ENCODE measurements at places on chromosomes 2 and 18.

DNA sequence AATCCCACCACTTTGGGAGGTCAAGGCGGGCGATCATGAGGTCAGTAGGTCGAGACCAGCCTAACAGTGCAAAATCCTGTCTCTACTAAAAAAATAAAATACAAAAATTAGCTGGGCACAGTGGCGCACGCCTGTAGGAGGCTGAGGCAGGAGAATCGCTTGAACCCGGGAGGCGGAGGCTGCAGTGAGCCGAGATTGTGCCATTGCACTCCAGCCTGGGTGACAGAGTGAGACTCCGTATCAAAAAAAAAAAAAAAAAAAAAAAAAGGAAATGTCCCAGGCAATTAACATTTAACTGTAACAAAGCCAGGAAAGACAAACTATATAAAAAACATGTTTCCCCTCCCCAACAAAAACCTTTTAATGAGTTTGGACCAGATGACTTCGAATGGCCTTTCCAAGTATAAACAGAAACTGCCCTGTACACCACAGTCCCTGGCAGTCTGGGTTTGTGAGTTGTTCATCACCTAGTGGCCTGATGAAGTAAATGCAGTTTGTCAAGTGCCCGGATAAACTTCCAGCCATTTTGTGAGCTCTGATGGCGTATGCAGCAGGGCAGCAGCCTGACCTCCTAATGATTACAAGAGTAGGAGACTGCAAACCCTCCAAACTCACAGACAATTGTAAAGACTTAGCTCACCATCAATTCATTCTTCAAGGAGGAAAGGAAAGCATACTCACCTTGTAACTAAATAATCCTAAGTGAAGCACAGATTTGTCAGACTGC lies 16.6 kb upstream of the PCBP1 start:
- DNase-seq: peak; percentile 87

- DNase-seq: no peak
These were observed 238.5 kb upstream of the FANCL start for GRCh38 chr2:58479535-58480140.

GRCh38 chr2:216636551-216637450 lies 3.6 kb downstream of the IGFBP2 start:
- peak; percentile 37 for DNase-seq

- no peak for DNase-seq
These were observed 37.9 kb upstream of the GPC1 start for GRCh38 chr2:240397542-240397916.

GRCh38 chr2:178498137-178498536 lies 17.9 kb downstream of the PLEKHA3 start:
- DNase-seq: no peak

DNA sequence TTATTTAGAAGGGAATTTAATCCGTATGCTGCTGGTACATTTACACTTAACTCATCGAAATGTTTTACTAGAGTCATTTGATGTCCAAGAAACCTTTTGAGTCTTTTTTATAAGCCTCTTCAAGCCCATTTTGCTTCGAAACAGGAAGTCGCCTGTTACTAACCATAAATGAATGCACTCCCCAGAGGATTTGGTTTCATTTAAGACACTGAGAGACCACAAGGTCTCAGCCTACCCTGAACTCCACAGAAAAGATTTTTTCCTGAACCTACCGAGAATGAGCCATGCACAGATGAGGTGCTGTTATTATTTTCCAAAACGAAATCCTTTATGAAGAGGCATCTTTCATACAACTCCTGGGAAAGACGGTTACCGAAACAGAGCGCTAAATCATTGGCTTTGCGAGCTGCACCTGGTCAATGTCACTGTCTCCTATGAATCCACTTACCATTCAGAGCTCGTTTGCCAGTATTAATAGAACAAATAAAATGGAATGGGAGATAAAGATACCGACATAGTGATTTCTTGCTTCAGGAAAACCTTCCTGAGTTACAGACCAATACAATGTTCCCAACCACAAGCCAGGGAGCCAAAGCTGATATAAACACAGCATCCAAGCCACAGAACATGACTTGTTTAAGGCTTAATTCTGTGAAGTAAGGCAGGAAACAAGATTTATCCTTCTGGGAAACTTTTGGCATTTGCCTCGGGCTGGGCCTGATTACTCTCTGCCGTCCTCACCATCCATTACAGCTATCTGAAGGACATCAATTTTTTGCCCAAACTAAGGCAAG lies 382.1 kb downstream of the OSR1 start:
- peak; percentile 95 for DNase-seq

- DNase-seq: no peak
These were observed 111.7 kb upstream of the KLHL14 start for GRCh38 chr18:32884543-32884942.

DNA sequence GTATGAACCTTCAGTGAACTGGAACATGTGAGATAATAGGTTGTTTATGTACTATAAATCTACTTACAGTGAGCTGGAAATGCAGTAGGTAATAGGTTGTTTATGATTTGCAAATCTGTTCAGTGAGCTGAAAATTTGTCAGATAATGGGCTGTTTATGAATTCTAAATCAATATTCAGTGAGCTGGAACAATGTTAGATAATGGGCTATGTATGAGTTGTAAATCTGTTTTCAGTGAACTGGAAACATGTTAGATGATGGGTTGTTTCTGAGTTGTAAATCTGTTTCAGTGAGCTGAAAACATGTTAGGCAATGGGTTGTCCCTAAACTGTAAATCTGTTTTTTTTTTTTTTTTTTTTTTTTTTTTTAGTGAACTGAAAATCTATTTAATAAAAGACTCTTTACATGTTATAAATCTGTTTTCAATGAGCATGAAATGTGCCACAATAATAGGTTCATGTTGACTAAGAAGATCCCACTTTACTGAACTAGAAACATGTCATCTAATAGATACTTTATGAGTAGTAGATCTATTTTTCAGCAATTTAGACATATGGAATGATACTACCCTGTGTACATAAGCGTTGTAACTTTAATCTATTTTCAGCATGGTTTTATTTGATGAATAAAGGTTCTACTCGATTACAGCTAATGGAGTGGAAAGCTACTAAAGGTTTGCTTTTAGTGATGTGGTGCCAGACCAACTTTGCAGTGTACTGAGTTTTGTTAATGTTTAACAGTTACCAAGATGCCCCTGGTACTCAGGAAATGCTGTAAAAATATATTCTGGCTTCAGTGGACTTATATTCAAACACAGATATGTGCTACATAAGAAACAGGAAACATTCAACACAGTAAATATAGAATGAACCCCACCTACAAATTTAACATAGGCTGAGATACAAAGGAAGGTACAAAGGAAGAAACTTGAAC lies 1471.8 kb downstream of the LRP1B start:
- no peak for DNase-seq

GRCh38 chr2:47401789-47402554 lies 984 bp upstream of the MSH2 start:
- no peak for DNase-seq

DNA sequence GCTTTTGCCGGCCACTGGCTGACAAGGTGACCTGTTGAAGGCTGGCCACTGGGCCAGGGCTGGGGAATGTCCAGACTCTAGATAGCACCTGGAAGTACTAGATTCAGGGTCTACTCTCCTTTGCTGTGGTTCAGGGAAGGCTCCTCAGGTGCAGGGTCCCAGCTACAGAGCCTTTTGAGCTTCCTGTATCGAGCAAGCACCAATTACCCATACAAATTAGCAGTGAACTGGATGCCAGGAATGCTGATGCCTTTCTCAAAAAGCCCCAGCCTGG lies 213.4 kb downstream of the CYP26B1 start:
- no peak for DNase-seq

GRCh38 chr2:74872389-74872836 lies 38.5 kb downstream of the HK2 start:
- no peak for DNase-seq

GRCh38 chr2:207483477-207483876 lies 46.3 kb upstream of the CREB1 start:
- peak; percentile 61 for DNase-seq

- no peak for DNase-seq
These were observed 16.6 kb upstream of the RPE start for GRCh38 chr2:209985874-209986273.

- no peak for DNase-seq
These were observed 703.0 kb downstream of the RNF144A start for GRCh38 chr2:7620255-7620654.

DNA sequence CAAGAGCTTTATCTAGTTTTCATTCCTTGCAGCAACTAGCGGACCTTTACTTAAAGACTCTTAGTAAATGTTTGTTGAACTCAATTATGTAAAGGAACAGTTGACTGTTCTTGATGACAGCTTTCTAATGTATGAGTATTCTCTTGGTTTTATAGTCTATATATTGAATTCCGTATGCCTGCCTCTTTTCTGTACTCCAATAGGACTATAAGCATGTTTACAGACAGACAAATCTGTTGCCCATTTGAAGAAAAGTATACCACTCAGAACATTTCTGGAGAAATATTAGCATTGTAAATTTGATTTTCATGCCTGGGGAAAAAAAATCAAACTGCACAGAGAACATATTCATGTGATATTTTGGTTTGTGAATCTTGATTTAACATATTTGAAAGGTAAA lies 109.5 kb downstream of the LRRTM1 start:
- no peak for DNase-seq

DNA sequence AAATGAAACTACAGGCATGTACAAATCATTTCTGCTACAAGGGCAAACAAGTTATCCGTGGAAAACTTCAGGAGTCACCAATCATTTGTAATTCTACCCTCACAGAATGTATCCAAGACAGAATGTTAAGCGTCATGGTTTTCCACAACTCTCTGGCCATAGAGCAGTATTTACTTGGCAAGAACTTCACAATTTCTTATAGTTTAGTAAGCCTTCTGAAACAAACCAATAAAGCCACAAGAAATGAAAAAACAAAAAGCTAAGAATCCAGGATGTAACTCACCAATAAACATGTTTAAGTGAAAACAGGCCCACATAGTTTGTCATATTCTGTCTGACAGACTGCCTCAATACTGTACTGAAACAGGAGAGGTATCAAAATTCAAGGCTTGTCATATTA lies 70.3 kb downstream of the LNPK start:
- peak; percentile 89 for DNase-seq

- DNase-seq: no peak
These were observed 350.3 kb downstream of the LRATD1 start for GRCh38 chr2:14982790-14983189.

DNA sequence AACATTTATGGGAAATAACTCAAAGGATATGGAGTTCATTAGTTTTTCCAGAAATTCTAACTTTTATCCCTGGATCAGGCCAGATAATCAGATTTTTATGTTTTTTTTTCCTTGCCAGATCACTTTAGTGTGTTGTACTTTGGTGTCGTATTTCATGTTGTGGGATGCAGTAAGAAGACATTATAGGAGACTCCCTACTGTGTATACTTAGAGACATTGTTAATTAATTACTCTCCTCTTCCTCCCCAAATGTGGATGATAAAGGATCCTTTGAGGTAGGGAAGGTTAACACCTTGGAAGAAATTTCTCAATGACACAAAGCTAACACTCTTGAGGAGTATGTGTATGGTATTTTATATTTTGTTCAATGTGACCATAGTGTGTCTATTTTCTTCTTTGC lies 120.5 kb downstream of the LYPD6B start:
- DNase-seq: no peak

DNA sequence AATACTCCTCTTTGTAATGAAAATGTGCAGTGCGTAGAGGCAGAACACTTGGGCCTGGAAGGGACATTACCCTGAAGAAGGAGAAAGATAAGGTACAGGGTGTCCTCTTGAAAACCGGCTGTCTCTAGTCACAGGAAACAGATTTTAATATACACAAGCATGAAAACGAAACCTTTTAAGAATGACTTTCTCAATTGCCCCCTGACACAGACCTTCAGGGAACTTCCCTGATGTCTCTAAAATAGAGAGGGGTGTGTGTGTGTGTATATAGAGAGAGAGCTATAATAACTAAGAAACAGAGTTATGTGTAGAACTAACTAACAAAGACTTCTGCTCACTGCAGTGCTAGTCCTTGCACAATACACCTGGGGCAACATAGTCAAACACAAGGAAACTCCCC lies 780.0 kb downstream of the CNTNAP5 start:
- no peak for DNase-seq

DNA sequence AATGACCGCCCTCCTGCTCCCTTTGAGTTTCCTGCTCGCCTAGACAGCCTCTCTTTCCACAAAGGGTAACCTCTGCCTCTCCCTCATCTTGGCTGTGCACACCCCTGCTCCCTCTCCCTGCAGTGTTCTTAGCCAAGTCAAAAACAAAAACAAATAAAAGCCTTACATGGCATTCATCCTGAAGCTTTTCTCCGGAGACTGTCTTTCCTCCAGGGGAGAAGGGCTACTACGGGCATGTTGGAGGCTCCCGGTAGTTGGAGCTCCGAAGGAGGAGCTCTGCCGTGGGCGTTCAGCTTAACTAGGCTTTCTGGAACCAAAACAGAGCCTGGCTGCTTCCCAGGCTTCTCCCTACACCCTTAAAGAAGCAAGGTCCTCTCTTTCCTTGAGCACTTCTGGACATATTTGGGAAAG lies 104.2 kb downstream of the TPGS2 start:
- DNase-seq: no peak

- DNase-seq: no peak
These were observed 1.1 kb upstream of the BOLL start for GRCh38 chr2:197786010-197786877.

GRCh38 chr2:85577386-85578242 lies at the start of gene VAMP8:
Gene VAMP8 (plus strand): TSS chr2:85577586. CDS start chr2:85577647, 61 bp downstream.
- DNase-seq: no peak

DNA sequence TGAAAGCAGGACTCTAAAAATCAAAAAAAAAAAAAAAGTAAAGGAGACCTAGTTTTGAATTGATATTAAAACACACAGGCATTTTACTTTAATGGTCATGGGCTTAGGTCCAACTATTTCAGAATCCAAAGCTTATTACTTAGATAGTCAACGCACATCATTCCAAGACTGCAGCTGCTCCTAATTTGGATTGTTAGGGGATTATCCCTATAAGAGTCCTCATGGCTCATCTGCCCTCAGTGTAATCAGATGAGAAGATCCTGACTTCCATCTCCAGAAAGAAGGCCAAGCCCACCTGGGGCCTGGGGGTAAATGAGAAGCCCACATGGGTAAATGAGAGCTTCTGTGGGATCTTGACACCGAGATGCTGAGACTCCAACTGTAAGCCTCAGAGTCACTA lies 424.2 kb downstream of the NRXN1 start:
- DNase-seq: peak; percentile 56

DNA sequence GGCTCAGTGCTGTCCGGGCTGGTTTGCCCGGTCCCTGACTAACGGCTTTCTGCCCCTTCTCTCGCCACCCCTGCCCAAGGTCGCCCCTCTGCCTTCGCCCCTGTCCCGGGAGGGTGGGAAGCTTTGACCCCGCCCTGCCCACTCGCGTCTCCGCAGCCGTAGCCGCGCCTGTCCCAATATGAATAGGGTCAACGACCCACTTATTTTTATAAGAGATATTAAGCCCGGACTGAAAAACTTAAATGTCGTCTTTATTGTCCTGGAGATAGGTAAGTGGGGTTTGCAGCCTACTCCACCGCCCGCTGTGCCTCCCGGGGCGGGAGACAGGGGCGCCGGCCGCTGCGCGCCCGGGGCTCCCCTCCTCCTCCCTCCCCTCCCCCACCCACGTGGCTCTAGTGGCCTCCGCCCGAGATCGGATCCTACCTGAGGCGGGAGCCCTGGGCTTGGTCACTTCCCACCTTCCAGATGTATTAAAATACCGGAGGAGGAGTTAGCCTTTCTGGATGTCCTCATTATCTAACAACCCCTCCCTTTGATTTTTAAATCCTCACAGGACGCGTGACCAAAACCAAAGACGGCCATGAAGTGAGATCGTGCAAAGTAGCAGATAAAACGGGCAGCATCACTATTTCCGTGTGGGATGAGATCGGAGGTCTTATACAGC lies 633 bp downstream of the NABP1 start:
- DNase-seq: no peak

GRCh38 chr2:235642446-235643098 lies 148.7 kb downstream of the AGAP1 start:
- peak; percentile 49 for DNase-seq
